ENCODE measurements at places on chromosomes 2 and 18. TPM values are rescaled to one million over a fixed set of nuclear protein-coding genes. Genes with fewer than 3 reads are reported as not detected.
A peak's percentile ranks its signal among the peaks of the same experiment; 100 is the strongest.

- H3K4me1 ChIP-seq, result no peaks in the 10 kb centered on the region
- no peaks in the 10 kb centered on the region for H3K36me3 ChIP-seq
- no peak overlapping the region for H3K4me3 ChIP-seq
- H3K27me3 ChIP-seq, result no peaks in the 10 kb centered on the region
Observed at GRCh38 chr2:88281302-88282217, 111.4 kb downstream of the THNSL2 start.

DNA sequence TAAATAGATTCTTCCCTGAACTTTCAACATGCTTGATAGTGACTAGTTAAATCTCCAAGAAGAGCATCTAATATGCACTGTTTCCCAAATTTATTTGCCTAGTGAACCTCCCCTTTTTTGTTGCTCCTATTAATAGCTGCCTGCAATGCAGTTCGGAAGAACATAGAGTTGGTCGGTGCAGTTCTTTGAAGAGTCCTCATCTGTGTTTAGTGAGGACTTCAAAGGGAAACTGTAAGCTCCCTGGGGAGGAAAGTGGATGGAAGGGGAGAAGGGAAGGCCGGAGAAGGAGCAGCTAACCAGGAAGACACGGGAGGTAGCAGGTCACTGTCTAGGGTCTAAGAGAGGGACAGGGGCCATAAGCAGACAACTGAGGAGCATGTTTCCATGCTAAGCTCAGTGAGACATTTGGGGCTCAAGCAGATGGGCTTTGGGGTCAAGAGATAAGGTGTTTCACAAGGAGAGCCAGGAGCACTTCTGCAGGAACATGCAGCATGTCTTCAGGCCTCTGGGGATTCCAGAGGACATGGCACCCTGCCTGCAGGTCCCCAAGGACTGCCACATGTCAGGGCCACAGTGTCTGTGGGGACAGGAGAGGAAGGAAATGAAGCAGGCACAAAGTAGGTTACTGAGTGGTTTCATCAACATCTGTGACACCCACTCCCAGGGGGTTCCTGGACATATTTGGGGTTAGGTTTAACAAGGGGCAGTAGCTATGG is 48.7 kb upstream of the ANXA4 start:
- DNase-seq, result no peak
- H3K36me3 ChIP-seq, result no peaks in the 10 kb centered on the region
- H3K27me3 ChIP-seq, result no peaks in the 10 kb centered on the region
- H3K4me1 ChIP-seq, result no peaks in the 10 kb centered on the region

DNA sequence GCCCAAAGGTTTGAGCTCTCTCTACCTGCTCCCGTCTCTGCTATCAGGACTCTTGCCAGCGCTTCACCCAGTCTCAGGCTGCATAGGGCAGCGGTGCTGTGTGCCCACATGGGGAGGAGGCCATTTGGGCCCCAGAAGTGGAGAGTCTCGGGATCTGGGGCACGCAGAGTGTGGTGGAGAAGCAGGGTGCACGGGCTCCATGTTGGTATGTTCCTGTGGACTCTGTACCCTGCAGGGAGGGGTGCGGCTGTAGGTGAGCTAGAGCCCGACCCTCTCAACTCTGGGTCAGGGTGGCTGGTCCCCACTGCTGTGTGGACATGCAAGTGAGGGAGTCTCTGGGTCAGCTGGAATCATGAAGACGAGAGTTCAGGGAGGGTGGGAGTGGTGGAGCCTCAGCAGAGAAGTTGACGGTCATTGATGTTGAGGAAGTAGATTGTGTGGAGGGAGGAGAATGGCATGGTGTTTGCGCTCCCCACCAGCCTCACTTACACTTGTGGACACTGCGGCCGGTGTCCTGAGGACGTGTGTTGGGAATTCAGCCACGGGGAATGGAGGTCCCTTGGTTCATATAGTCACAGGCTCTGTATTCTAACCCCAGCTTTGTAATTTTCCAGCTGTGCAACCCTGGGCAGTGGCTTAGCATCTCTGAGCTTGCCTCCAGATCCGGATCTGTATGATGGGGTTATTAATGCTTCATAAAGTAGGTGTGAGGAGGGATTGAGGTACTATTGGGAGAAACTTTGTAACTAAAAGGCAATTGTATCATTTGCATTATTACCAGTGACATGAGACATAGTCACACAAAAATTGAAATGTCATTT is 840 bp upstream of the PSD4 start:
- no peaks in the 10 kb centered on the region for H3K36me3 ChIP-seq
- H3K4me1 ChIP-seq, result no peaks in the 10 kb centered on the region
- no peak for DNase-seq
- no peak overlapping the region for H3K4me3 ChIP-seq
- no peak overlapping the region for H3K27ac ChIP-seq
- no peaks in the 10 kb centered on the region for H3K27me3 ChIP-seq

GRCh38 chr2:219396863-219397457 is 9.2 kb upstream of the DNPEP start:
- H3K36me3 ChIP-seq, result no peaks in the 10 kb centered on the region
- peak; percentile 4 for DNase-seq
- no peaks in the 10 kb centered on the region for H3K4me1 ChIP-seq
- no peaks in the 10 kb centered on the region for H3K27me3 ChIP-seq

The RPRD1A gene
- 55.2 TPM for total RNA-seq

The CFAP65 gene
- 1.2 TPM for total RNA-seq

The CRACDL gene
- 1.5 TPM for total RNA-seq
